ENCODE measurements at places on chromosomes 5 and 9.

GRCh38 chr9:2939368-2939767 lies 95.5 kb upstream of the PUM3 start:
- no peak for DNase-seq

- no peak for DNase-seq
Observed at GRCh38 chr9:14661421-14662059, 31.7 kb downstream of the ZDHHC21 start.

DNA sequence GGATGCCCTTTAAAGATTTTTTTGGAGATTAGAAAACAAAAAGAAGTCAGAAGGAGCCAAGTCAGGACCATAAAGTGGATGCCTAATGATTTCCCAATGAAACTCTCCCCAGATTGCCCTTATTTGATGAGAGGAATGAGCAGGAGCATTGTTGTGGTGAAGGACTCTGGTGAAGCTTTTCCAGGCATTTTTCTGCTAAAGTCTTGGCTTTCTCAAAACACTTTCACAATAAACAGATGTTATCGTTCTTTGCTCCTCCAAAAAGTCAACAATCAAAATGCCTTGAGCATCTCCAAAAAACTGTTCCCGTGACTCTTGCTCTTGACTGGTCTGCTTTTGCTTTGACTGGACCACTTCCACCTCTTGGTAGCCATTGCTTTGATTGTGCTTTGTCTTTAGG lies 121.8 kb downstream of the CAAP1 start:
- DNase-seq, result no peak

DNA sequence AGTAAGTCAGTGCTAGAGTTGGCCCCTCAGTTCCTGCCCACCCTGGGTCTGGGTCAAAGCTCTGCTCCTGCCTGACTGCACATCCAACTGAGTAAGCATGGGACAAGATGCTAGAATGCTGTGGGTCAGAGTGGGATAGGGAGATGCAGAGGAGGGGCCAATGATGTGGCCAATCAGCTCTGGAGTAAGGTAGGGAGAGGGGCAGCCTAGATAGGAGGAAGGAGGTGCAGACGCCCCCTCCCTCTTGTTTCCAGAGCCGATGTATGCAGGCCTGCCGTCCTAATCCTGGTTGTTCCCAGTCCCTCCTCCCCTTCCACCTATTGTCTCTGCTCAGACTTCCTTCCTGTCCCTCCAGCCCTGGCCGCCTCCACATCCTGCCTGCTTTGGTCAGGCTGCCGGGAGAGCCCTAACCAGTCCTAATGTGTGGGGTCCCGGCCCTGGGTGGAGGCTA lies 1.3 kb downstream of the ARAP3 start:
- DNase-seq, result peak; percentile 79

DNA sequence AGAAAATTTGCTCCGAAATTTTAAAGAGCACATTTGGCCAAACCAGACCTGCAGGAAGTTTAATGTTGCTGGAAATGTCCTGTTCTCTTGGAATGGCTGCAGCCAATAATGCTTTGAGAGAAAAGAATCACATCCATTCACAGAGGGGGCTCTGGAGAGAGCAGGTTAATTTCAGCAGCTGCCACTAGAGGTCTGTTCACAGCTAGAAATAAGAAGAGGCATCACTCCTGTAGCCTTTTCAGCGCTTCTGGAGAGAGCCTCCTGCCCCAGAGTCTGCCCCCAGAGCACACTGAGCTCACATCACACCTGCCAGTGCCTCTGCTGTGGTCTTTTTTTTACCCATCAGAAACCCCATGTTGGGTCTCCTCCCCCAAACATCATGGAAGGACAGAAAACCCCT lies 124.8 kb upstream of the RAD23B start:
- DNase-seq, result peak; percentile 23

- DNase-seq, result no peak
Observed at GRCh38 chr9:113622600-113623400, 159.3 kb downstream of the RGS3 start.

GRCh38 chr5:74127381-74128320 lies 501.7 kb downstream of the ARHGEF28 start:
- no peak for DNase-seq

DNA sequence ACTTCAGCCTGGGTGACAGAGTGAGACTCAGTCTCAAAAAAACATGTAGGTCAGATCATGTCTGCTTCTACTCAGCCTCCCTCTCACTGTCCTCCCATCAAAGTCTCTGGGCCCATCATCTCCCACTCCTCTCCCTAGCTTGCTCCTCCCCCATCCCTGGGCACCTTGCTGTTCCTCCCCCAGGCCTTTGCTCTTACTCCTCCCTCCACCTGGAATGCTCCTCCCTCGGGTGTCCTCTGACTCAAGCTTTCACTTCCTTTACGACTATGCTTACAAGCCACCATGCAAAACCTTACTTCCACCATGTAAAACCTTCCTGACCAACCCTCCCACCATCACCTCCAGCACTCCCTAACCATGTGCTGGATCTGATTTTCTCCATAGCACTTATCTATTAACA lies 51.5 kb downstream of the MTMR12 start:
- DNase-seq, result no peak

- DNase-seq, result no peak
Observed at GRCh38 chr9:655875-656274, 185.6 kb upstream of the DMRT1 start.

DNA sequence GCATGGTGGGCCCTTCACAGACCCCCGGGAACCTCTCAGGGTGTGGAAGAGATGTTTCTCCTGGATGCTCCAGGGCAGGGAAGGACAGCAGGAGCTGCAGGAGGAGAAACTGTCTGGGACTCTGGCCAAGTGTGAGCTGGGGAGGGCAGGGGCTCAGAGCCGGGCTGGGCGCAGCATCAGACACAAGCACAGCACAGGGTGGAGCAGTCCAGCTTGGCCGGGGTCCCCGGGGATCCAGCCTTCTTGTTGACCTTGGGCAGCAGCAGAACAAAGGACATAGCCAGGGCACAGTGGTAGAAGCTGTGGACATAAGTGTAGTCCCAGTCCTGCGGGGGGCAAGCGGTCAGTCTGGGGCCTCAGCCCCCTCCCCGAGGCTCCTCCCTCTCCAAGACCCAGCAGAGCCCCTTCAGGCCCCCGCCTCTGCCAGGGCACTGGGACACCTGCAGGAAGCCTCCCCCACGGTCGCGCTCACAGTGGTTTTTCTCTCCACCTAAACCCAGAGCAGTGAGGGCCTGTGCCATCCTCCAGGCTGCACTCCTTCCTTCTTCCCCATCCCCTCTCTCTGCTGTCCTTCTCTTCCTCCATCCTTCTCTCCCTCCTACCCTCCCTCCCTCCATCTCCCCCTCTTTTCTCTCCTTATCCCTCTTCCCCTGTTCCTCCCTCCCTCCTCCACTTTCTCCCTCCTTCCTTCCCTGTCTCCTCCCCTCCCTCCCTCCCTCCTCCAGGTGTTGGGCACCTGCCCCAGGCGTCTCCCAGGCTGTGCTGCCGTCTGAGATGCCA lies 10.1 kb downstream of the MYMK start:
- DNase-seq, result no peak

DNA sequence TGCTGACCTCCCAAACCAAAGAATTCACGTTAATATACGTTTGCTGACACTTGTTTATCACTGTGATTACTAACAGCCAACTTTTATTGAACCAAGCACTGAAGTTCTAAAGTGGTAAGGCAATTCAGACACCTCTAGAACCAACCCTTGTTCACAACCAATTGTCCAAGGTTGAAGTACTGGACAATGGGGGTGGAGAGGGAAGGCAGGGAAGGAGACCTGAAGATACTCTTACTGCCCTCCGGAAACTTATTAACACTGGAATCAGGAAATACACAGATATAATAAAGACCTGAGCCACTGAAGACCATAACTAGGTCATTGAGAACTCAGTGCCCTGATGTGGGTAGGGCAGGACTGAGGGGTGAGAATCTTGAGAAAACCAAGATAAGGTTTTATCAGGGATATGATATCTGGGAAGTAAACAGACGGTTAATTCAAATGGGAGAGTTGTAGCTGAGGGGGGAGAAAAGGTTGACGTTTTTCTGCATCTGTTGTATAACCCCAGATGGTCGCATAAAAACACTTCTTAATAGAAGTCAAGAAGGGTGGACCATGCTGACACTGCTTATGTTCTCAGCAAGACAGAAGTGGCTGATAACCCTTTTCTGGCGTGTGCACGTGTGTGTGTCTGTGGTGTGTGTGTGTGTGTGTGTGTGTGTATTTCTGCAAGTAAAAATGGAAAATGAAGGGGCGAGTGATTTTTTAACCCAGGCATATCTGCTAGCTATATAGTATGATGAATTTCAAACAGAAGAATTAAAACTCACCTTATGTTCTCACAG lies 125.9 kb downstream of the LHFPL2 start:
- DNase-seq, result no peak

GRCh38 chr5:139763930-139764791 lies 31.4 kb upstream of the PSD2 start:
- DNase-seq, result no peak

DNA sequence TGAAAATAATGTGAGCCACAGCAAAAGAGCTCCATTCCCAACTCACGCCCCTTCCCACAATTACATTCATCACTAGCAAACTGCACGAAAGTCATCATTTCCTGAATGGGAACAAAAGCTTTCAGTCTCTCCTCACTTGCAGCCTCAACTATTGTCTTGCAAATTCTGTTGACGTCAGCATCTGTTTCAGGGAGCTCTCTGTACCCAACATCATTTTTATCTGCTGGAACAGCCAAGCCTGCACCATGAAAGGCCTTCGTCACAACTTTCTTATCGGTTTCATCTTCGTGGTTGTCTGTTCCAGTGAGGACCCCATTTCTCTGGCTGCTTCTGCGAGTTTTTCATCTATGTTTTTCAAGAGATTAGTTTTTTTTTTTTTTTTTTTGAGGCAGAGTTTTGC lies 14.3 kb upstream of the RNF130 start:
- DNase-seq, result no peak

- no peak for DNase-seq
Observed at GRCh38 chr5:36928947-36929346, 52.4 kb downstream of the NIPBL start.
